Inflammatory macrophage treated with lipopolysaccharide for 4 hours (primary cell): ENCODE measurements at places on chromosomes 13 and 19.

- peak; percentile 11 for DNase-seq
Observed at GRCh38 chr13:73228546-73228945, 169.7 kb downstream of the KLF5 start.

DNA sequence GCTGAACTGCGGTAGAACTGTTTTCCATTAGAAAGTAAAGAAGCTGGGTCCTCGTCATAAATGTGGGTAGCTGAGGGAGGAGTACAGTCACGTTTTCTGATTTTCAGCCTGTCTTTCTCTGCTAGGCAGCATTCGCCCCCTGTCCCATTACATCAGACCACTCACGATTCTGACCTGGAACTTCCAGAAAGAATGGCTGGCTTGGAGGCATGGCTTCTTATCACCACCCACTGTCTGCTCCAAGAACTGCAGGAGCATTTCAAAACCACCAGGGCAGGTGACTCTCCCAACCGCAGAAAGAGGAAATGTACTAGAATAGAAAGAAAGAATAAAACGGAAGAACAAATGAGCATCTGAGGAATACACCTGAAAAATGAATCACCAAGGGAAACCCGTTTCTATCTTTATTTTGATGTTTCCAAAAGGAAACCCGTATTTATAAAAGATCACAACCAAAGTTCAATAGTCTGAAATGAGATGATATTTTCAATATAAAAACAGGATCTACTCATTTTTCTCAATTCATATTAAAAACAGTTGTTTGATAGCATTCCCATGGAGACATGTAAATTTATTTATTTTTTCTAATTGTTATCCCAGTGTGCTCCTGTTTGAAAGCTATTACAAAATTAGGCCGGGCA lies 22.1 kb upstream of the POMP start:
- peak; percentile 88 for DNase-seq

DNA sequence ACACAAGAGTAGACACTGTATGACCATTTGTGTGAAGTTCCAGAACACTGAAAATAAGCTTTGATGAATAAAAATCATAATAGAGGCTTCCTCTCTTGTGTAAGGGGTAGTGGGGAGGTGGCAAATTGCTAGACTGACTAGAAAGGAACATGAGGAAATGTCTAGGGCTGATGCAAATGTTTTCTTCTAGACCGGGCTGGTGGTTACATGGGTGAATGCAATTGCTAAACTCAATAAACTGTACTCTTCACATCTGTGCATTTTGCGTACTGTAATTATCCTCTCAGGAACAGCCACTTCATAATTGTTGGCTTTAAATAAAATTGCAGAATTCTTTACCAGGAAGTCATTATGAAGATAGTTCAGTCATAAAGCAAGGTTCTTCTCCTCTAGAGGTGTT lies 5.2 kb upstream of the KBTBD7 start:
- DNase-seq, result peak; percentile 23

DNA sequence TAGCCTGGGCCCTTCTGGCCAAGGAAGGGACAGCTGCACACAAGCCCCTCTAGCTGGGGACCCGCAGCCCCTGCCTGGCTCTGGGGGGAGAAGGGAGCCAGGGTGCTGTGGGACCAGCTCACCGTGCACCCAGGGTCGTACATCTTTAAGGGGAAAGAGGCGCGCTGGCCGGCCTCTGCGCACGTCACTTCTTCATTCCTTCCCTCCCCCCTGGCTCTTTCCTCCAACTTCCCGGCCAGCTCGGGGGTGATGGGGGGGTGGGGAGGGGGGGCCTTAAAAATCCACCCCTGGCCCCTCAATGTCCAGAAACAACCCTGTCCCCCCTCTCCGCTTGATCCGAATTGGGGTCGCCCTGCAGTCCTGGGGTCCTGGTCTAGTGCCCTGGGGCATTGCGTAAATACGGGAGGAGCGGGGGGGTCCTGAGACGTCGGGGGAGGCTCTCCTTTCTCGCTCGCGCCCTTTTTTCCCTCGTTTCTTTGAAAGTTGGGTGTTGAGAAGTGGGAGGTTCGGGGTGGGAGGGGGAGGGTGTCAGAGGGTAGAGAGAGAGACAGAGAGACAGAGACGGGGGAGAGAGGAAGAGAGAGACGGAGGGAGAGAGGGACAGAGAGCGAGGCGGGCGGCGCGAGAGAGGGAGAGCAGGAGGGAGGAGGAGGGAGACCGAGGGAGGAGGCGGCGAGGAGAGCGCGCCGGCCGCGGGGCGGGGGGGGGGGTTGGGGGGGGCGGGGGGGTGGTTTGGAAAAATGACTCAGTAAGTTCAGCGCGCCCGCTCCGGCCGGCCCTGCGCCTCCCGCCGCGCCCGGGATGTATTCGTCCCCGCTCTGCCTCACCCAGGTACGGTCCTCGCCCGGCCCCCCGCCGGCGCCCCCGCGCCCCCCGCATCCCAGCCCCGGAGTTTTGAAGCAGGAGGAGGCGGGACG lies at the start of gene NFIC:
NFIC (plus strand) TSS at position 748 of the 917 bp plus-strand sequence; CDS start at position 802, 54 bp downstream.
- DNase-seq, result peak; percentile 53

GRCh38 chr13:50244713-50245574 lies 229.7 kb downstream of the KCNRG start:
- peak; percentile 81 for DNase-seq

DNA sequence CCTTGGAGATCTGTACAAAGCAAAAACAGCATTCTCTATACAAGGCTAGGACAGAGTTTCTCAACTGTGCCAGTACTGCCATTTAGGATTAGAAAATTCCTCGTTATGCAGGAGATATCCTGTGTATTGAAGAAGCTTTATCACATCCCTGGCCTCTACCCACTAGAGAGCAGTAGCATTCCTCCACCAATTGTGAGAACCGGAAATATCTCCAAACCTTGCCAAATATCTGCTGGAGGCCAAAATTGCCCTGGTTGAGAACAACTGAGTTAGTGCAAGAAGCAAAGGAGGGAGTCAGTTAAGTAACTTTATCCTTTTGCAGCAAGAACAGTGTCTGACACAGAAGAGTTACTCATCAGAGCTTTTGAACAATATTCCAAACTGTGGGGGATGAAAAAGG lies 16.2 kb upstream of the FREM2 start:
- DNase-seq, result no peak

- DNase-seq, result no peak
Observed at GRCh38 chr13:52461265-52461664, 6.0 kb downstream of the CKAP2 start.

GRCh38 chr13:77537289-77537919 lies 1.9 kb downstream of the SCEL start:
- DNase-seq, result no peak

DNA sequence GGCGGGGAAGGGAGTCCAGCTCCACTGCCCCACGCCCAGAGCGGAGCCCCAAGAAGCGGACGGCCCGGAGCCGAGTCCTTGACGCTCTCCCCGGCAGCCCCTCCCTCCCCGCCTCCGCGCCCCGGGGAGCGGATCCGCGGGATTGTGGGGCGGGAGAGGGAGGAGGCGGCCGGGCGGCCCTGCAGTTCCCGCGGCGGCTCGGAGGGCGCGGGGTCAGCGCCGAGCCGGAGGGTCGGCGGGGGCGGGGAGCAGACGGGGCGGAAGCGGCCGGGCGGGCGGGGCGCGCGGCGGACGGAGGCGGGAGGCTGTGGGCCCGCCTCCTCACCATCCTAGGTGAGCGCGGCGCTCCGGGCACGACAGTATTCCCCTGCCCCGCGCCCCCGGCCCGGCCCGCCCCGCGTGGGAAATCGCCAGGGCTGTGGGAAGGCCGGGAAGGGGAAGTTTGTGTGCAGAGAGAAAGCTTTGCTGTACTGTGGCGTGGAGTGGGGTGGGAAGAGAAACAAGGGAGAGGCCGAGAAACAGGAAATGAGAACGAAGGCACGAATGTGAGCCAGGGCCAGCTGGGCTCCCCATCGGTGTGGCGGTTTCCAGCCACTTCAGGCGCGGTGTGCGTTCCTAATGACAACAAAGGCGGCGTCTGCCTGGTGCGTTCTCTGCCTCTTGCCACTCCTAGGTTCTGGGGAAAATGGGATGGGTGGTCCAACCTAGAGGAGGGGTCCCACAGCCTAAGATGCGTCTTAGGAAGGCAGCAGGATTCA lies 1.3 kb upstream of the KLF12 start:
- peak; percentile 64 for DNase-seq

DNA sequence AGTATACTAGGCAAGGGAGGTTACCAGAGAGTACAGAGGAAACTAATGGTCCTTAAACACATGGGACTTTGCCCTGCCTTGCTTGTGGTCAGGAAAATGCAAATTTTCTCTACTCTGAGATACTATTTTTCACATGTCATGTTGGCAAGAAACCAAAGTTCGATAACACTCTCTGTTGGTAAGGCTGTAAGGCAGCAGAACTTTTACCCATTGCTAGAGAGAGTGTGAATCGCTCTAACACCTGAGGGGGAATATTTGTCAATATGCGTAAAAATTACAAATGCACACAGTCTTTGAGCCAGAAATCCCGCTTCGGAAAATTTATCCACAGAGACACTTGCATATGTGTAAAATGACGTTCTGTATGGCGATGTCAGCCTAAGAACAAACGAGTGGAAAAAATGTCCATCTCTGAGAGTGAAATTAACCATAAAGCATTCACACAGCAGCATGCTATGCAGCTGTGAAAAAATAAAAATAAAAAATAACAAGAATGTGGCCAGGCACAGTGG lies 9.5 kb upstream of the RFX1 start:
- no peak for DNase-seq

DNA sequence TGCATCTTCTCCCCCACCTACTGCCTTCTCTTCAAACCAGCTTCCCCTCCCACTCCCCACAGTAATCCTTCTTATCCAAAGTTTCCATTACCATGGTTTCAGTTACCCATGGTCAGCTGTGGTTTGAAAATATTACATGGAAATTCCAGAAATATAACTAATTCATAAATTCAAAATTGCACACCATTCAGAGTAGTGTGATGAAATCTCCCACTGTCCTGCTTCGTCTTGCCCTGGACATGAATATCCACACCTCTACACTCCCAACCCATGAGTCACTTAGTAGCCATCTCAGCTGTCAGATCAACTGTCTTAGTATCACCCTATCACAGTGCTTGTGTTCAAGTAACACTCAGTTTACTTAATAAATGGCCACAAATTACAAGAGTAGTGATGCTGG lies 3.8 kb upstream of the KCTD12 start:
- no peak for DNase-seq

- DNase-seq, result no peak
Observed at GRCh38 chr13:90027409-90027808, 1320.1 kb upstream of the MIR17HG start.

- peak; percentile 24 for DNase-seq
Observed at GRCh38 chr19:4916292-4917082, 7.2 kb downstream of the UHRF1 start.

GRCh38 chr19:36528921-36529518 lies 949 bp upstream of the ZNF260 start:
- DNase-seq, result no peak

- peak; percentile 42 for DNase-seq
Observed at GRCh38 chr19:50912727-50913716, 1.8 kb upstream of the KLK4 start.
